H54 (cell line): ENCODE measurements at places on chromosomes 2 and 18.

DNA sequence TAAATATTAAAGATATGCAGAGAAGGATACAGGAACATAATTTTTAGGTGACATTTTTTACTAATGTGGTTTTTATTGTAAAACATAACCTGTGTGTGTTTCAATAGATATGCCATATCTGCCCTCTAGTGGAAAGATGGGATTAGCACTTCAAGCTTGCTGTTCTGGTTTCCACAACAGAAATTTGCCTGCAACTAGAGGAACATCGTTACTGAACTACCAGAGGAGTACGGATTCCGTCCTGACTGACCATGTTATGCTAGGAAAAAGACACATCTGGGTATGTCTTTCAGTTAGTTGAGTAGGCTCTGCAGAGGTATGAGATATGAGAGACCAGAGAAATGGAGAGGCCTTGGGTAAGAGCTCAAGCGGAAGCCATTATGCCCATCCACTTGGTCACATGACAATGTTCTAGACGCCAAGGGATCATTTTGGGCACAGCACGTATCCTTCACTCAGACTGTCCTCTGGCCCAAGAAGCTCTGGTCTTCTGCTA is 104.9 kb downstream of the MBD2 start:
- peak; percentile 4 for DNase-seq

DNA sequence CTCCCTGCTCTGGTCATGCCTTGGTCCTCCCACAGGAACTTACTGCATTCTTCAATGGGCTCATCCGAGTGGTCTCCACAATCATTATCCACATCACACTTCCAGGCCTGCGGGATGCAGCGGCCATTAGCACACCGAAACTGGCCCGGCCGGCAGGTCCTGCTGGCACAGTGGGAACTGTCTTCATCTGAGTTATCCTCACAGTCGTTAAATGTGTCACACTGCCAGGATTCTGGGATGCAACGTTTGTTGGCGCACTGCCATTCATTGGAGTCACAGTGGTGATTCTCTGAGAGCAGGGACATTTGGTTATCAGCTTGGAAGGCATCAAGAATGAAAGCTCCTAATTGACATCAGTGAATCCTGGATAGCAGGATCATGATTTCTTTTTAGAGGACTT is 104.5 kb downstream of the DHRS9 start:
- no peak for DNase-seq

DNA sequence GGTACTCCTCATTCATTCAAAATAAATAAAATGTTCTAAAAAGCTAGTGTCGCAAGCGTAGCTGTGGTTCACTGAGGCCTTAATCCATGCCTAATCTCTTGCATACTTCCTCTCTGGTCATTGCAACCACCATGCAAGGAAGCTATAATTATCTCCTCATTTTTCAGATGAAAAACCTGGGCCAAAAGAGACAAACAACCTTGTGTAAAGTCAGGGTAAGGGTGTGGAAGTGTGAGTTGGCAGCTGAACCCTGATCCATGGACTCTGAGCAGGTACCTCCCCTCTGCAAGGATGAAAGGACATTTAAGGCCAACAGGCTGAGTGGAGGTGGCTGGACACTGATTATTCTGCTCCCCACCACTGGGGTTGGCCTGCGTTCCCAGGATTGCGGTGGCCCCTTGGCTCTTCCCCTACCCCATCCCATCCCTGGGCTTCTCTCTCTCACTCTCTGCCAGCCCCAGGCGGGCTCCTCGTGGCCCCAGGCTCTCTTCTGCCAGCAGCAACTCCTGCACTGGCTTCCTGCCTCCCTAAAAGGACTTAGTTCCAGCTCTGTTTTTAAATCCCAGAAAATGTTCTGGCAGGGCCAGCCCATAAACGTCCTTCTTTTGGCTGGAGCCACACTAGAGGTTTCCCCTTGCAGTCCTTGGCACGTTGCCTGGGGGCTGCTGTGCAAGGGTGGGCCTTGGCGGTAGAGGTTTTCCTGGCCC is 72.0 kb upstream of the AFF3 start:
- DNase-seq, result no peak

GRCh38 chr2:150732064-150732463 is 244.6 kb upstream of the RND3 start:
- peak; percentile 10 for DNase-seq

DNA sequence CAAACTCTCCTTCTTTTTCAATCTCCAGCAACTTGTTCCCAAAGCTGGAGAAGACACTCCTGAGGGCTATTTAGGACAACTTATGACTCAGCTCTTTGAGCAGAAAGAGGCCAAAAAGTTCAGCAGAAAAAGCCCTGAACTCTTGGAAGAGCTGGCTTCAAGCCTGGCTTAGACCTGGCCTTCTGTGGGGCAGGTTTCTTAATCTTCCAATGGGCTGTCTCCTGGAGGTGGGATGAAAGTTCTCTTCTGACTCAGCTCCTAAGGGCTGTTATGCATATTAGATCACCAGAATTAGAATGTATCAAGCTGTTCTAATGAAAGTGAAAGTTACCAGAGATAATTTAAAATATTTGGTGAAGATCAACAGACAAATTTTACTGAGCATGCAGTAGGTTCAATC is 129.4 kb downstream of the RAD51AP2 start:
- no peak for DNase-seq

GRCh38 chr2:102591491-102592045 is 27.8 kb upstream of the SLC9A2 start:
- DNase-seq, result no peak

GRCh38 chr2:199462956-199463692 is 5.4 kb upstream of the SATB2 start:
- DNase-seq, result peak; percentile 95

GRCh38 chr18:44693030-44693784 is 12.5 kb downstream of the SETBP1 start:
- DNase-seq, result no peak

- DNase-seq, result no peak
These were observed 620.9 kb upstream of the CELF4 start for GRCh38 chr18:38186491-38186890.

- DNase-seq, result no peak
These were observed 51.2 kb upstream of the PXDN start for GRCh38 chr2:1795261-1796231.

DNA sequence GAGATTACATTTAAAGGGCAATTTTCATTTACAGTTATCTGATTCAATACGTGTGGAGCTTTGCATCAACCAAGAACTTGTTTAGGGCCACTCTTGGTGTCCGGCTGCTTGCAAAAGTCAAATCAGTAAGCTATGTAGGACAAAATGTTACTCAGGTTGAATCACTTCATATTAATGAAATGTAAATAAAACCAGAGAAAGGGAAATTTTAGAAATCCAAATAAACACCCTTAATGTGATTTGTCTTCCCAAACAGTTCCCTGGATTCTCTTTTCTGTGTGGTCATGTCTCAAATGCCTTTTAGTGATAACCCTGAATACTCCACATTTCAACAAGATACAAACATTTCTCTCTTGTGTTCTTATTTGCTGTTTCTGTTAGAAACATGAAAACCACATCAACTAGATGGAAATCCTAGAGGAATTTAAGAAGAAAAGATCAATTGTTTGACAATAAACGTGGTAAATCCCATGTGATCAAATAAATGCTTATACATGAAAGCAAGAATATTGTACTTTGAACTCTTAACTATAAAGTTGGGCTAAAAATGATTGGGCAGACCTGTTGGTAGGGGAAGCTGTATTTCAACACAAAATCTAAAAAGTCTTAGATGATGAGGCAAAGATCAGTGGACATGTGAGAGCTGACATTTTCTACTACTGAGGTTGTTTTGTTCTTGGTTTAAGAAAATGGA is 101.3 kb downstream of the CDC42EP3 start:
- DNase-seq, result no peak

GRCh38 chr2:128640845-128641360 is 322.2 kb upstream of the HS6ST1 start:
- no peak for DNase-seq

DNA sequence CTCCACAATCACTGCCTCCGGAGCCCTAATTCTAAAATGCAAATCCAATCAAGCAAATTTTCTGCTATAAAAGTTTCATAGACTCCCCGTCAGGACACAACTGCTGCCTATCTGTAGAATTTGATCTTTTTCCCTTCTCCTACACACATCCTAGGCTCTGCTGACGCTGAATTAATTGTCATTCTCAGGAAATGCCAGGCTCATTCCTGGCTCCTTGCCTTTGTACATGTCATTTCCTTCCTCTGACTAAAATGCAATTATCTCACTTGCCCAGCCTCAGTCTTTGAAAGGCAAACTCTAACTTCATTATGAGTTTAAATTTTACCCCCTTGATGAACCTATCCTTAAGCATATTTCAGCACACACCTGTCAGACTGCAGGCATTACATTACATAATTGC is 844.9 kb upstream of the CRIM1 start:
- no peak for DNase-seq

GRCh38 chr2:106581328-106581727 is 94.2 kb downstream of the CD8B2 start:
- no peak for DNase-seq

GRCh38 chr2:196951973-196952372 is 25.5 kb upstream of the PGAP1 start:
- no peak for DNase-seq

DNA sequence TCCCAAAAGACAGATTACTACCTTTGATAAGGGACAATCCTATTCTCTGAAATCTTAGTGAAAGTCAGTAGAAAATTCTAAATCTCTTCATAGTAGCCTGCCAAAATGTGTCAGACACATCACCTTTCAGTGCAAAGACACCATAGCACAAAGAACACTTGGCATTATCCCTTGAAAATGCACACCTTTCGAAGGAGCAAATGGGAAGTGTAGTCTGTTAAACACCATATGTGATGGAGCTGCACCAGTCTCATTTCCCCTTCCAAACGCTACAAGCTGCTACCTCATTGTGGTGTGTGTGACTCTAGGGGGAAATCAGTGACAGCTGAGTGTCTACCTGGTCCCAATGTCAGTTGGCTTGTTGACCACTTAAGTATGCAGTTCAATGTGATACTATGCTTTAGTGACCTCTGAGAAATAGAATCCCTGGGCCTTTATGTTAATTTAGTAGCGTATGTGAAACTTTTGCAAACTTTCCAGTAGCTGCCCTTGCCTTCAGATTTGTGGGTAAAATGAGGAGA is 551.7 kb downstream of the ARHGAP15 start:
- no peak for DNase-seq

- DNase-seq, result no peak
These were observed 156.6 kb downstream of the DYSF start for GRCh38 chr2:71609958-71610357.

DNA sequence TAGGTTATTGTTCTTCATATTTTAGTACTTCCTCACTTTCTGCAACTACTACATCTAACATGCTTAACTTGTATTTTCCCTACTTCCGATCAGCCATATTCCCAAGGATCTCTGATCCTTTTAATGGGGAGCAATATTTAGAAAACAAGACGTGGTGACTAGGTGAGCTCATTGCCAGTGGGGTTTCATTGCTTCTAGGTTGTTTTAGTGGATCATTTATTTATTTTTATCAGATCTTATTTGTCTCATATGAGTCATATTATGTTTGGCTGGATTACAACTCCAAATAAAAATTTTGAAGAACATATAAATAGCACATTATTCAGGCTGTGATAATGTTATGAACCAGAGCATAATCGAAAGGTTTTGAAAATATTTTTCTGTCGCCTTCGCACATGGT is 480.9 kb upstream of the TMEFF2 start:
- no peak for DNase-seq

- DNase-seq, result no peak
These were observed 36.9 kb downstream of the MSH6 start for GRCh38 chr2:47819834-47820233.

GRCh38 chr2:22454826-22455485 is 930.0 kb upstream of the KLHL29 start:
- no peak for DNase-seq

- no peak for DNase-seq
These were observed 44.3 kb downstream of the SNRPD1 start for GRCh38 chr18:21656402-21656801.

DNA sequence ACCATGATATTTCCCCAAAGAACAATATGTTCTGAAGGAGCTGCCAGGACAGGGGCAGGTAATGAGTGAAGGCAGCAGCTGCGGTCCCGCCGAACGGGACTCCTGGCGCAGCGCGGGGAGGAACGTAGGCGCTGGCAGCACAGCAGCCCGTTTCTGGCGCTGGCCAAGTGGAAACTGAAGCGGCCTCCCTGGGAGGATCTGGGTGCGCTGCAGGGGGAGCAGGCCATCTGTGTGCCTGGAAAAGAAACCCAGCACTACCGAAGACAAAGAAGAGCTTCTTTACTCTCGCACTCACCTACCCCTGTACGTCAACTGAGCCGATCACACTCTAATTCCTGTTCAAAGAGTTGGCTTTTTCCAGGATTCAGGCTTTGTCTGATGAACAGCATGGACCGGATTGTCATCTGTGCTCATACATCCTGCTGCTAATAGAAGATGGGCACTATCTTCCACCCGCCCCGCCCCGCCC is 11.8 kb downstream of the G6PC2 start:
- no peak for DNase-seq

GRCh38 chr18:37710726-37711125 is 145.1 kb upstream of the CELF4 start:
- no peak for DNase-seq
